ENCODE measurements at places on chromosomes 5 and 9.

DNA sequence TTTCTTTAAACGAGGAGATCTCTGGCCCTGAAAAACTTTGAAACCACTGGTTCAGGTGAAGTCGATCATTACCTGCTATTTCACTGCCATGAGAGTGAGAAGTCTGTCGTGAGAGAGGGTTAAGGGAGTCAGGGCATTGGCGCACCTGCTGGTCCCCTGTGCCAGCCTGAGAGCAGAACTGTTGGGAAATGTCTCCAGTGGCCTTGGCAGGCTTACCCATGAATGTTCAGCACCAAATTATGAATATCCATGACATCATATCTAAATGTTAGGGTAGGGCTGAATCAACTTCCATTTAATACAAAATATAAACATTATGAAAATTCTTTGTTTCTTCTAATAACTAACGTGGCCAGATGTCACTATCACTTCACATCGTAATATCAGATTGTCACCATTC lies 379.3 kb downstream of the KDM4C start:
- no peak for DNase-seq

- no peak for DNase-seq
Measured at GRCh38 chr9:103139891-103140290, 144.8 kb downstream of the CYLC2 start.

DNA sequence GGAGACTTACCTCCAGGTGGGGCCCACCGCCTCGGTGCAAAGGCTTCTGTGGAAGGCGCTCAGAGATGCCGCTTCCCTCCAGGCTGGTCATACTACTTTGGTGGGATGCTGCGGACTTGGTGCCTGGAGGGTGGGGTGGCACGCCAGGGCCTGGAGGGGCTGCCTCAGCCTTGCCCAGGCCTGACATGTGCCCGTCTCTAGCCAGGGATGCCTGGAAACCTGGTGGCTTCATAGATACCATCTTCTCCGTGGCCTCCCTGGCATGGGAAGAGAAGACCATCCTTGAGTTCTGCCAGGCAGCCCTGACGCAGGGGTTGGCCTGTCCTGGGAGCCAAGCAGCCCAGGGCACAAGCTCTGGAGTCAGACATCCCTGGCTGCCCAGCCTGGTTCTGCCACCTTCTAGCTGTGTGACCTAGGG lies 28.3 kb downstream of the ORM2 start:
- DNase-seq, result no peak

DNA sequence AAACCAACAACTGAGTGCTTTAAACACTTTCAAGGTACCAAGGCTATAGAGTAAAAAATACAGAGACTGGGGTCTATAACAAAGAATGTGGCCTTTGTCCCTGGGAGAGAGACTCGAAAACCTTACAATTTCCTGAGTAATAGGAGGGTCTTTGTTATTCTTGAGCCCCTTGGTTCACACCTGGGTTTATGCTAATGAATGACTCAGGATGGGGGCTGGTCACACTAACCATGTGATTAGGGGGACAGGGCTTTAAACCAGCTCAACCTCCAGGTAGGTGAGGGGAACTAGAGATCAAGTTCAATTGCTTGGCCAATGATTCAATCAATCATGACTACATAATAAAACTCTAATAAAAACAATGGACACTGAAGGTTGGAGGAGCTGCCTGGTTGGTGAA lies 50.2 kb downstream of the PLPP1 start:
- DNase-seq, result no peak

DNA sequence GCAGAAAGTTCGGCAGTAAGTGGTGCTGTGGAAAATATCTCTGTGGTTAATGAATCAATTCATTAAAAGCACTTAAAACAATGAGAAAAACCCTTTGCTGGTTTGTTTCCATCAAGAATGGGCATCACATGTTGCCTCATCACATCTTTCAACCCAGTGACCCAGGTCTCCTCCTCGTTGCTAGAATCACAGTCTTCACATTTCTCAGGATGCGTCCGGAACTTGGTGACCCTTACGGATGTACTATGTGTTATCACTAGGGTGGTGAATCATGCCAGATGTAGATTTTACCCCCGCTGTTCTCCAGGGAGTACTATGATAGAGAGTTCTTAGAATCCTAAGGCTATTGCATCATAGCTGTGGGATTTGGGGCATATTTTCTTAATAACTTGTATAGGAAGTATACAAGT lies 217.9 kb upstream of the KLF4 start:
- DNase-seq, result no peak

Data from stimulated activated CD4-positive, alpha-beta T cell treated with anti-CD3 and anti-CD28 coated beads, Interleukin-2, amount 100 ng/mL, for 24 hours (primary cell).